ENCODE measurements at places on chromosomes 4 and X.

DNA sequence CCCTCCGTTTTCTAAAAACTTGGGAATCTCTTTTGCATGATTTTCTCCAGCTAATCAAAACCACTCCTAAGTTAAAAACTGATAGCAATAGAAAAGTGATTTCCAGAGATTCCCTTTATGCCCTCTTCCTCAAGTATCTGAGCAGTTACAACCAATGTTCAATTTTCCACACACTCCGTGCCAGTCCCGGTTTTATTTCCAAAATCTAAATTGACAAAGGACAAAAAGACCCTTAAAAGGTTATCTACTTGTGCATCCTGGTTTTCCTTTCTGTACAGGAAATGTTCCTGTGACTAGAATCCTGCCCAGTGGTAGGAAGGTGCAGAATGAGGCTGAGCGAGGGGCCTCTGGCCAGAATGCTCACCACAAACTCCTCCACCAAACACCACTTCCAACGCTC, 1.3 kb downstream of the SFRP2 start:
- DNase-seq: no peak

DNA sequence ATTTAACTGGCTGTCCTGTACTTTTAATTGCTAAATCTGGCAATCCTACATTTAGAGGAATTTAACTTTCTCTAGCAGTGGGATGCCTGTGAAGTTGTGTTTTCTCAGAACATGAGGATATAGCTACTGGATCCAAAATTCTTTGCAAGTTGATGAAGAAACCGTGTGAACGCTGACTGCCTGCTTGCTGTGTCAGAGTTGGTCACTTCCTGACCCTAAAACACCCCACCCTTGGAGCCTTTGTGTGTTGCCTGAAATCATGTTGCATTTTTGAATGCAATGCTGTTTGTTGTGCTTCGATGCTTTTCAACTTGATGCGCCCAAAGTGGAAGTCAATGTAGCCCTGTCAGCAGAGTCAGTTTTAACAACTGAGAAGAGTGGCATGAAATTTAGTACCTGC, 211.2 kb downstream of the ANK2 start:
- DNase-seq: no peak

DNA sequence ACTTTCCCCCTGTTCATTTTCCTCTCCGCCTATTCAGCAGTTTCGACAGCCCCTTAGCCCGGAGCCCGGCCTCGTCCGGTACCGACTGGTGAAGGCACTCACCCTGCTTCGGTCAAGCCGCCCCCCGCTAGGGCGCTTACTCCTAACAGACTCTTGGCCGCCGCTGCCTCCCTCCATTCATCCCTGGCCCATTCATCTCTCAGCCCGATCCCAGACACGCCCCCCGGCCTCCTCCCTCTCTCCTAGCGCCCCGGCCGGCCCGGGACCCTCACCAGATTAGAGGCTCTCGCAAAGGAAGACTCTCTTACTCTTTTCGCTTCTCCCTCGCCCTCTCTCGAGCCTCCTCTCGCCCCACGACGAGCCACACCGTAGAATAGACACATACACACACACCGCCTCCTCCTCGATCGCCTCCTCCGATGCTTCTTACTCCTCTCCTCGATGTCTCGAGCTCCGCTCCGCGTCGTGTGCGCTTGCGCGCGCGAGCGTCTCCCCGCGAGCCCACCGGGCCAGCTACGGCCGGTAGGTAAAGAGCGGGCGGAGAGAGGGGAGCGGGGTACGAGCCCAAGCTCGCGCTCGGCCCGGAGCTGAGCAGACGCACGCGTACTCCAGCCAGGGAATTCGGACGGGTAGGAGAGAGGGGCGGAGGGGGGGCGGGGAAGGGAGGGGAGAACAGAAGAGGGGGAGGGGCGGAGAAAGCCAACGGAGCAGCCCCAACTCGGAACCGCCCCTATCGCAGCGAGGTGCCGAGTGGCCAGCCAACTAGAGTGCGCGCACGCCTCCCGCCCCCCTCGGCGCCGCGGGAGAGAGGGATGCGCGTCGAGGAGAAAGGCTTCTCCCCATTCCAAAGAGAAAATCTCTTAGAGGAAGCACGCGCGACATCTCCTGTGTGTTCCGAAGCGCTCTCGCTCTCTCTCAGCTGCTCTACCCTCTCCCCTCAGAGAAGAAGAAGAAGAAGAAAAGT, at the start of gene WNK3:
WNK3 (minus strand) TSS at position 633 of the 964 bp plus-strand sequence.
- DNase-seq: peak; percentile 29

DNA sequence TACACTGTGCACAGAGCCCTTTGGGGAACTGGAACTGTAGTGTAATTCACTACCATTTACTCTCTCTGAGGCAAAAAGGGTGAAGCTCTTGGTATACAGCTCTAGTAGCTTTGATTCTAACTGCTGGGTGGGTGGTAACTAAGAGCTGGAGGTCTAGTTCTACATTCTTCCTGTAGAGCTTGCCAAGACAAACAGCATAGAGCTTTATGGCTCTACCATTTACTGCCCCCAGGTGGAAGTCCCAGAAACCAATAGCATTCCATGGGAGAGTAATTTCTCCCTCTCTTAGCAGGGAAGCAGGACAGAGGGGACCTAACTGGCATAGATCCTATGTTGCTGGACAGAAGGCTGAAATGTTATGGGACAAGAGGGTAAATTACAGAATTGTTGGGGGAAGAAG, 26.7 kb downstream of the HDAC8 start:
- no peak for DNase-seq

All from T-cell (primary cell).